Activated CD4-positive, alpha-beta T cell treated with anti-CD3 and anti-CD28 coated beads, Interleukin-2, amount 10 ng/mL, durations not matched to agents 7 days and 5 days (primary cell): ENCODE measurements at places on chromosomes 6 and 20.

- no peak for DNase-seq
These were observed 23.6 kb upstream of the HLA-E start for GRCh38 chr6:30465595-30466306.

- DNase-seq: no peak
These were observed 81.6 kb downstream of the OLIG3 start for GRCh38 chr6:137412562-137412961.

DNA sequence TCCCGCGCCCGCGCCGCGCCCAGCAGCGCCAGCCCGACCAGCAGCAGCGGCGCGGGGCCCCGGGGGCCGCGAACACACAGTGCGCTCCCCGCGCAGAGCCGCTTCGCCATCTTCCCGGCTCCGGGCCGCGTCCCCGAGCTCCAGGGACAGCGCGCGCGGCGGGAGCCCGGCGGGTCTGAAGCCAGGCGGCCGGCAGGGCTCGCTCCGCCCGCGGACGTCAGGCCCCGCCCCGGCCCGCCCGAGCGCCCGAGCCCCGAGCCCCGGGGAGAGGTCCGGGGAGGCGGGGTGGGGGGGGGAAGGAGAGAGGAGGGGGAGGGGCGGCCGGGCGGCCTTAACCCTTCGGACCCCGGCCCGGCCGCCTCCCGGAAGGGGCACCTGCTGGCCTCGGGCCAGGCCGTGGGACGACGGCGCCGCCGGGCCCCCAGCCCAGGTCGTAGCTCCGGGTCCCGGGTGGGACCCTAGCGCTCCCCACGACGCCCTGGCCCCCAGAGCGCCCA is at the start of gene LAMA5:
Gene LAMA5 (minus strand): TSS at position 177 of the 497 bp plus-strand sequence. CDS start 67 bp downstream, at position 110.
- no peak for DNase-seq

DNA sequence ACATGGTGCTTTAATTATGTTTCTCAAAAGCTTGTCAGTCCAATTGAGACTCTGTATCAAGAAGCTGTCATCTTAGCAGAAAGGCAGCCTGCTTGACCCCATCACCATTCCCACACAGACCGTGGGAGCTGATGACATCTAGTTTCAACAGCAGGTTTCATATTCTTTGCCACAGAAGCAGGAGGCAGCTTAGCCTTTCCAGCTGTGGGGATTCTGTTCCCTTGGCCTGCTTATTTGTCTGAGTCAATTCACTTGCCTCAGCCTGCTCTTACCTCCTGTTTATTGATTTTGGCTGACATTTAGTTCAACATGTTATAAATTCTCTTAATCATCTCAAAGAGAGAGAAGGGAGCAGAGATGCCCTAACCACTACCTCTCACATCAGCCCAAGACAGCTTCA is 527.7 kb downstream of the ADGRB3 start:
- DNase-seq: no peak

DNA sequence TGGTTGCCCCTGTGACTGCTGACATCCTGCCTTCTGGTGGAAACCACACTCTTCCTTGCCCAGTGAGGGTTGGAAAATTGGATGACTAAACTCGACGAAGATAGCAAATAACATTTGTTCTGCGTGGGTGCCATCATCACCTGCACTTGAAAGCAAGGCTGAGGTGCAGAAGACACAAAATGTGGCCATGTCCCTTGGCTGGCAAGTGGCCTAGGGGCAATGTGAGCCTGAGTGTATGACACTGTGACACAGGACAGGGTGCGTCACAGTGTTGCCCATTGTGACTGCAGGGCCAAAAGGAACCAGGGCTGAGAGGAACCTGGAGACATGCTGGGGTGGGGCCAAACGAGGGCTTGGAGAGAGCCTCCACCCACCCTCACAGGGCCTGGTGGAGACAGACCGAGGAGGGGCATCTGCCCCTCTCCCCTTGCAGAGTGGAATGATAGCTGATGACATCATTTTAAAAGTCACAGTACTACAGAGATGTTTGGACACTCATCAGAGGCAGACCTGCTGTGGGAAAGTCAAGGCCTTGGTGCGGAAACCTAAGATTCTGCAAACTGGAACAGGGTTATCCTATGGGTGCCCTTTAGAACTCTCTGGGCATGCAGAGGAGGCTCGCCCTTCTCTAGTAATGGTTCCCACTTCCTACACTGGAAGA is 12.8 kb upstream of the HLA-F start:
- DNase-seq: no peak

GRCh38 chr6:29887819-29888776 is 54.2 kb upstream of the HLA-A start:
- DNase-seq: peak; percentile 89

GRCh38 chr6:149642829-149643580 is 5.5 kb downstream of the KATNA1 start:
- DNase-seq: no peak

- DNase-seq: no peak
These were observed 221.6 kb upstream of the ASCC3 start for GRCh38 chr6:101102702-101103101.

GRCh38 chr6:154872542-154873114 is 122.5 kb upstream of the TIAM2 start:
- no peak for DNase-seq

DNA sequence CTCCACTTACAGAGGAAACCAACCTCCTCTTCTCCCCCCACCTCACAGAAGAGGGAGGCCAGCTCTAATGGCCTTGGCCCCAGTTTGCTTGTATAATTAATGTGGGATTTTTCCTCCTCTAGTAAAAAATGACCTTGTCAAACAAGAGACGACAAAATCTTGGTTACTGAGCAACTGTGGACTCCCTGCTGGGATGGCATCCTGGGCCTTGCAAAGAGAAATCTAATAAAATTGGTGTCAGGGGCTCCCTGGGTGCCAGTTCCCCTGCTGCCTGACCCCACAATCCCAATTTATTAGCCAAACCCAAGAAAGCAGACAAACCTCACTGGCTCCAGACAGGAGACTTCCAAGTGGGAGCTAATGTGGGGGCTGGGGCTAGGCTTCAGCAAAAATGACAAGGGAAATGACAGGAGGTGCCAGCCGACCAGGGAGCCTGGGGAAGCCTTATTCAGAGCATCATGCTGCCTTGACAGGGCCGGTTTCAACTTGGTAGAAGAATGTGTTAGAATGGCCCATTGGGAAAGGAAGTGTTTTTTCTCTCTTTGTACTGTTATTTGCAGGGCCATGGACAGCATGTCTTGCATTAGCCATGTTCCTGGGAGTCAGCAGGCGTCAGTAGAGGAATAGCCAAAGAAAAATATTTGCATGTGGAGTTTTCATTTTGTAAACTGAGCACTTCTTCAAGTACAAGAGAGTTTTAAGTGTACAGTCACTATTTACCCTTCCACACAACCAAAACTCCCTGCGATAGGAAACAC is 816.9 kb downstream of the DHX35 start:
- DNase-seq: no peak
